Calu3 (cell line): ENCODE measurements at places on chromosomes 5 and 9. TPM values are rescaled to one million over a fixed set of nuclear protein-coding genes. Genes with fewer than 3 reads are reported as not detected.

DNA sequence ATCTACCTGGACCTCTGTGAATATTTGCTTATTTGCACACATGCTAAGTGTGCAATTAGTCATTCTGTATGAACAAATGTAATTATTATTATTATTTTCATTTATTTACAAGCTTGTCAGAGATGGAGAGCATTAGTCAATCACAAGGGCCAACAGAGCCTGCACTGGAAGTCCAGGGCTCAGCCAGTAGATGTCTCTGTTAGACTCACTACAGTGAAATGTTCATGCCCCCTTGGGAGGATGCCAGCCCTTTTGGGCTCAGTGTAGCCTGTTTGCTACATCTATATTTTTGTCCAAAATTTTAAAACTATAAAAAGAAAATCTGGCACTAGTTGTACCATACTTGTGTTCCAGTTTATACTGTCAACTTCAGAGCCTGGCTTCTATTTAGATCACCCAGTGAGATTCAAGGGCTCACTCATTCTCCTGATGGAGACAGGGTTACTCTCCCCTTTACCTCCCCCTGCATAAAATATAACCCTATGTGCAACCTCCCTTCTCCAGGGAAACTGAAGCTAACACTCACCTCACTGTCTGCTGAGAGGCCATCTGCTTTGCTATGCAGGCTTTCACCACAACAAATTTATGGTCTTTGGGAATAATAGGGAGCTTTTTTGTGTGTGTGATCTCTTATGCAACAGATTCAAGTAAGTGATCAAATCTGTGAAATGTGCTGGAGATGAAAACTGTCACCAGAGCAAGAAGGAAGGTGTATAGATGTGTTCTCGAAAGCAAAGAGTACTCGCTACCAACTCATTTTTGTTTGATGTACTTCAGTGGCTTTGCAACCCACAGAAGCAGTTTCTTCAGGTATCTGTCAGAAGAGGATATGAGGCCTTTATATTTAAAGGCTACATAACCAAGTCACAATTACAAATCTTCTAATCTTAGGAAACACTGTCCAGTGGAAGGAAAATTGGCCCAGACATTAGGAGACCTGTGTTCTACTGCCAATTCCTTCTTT lies 99.9 kb upstream of the TLE4 start:
- no peaks in the 10 kb centered on the region for H3K27me3 ChIP-seq
- no peaks in the 10 kb centered on the region for H3K36me3 ChIP-seq
- DNase-seq = no peak
- no peak overlapping the region for H3K27ac ChIP-seq

DNA sequence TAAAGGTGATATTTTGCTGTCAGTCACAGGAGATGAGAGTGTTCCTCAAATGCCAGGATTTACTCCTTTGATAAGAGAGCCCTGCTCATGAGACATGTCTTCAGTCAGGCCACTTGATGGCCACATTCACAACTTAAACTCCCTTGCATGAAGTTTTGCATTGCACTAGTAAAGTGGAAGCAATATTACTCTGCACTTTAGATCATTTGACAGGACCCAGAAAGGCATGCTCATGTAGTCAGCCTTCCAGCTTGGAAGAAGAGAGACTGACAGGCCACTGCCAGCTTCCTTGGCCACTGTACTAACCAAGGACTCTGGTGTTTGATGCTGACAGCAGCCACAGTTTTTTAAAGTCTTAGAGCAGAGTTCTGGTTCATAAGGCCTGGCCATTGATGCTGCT lies 42.6 kb downstream of the NPR3 start:
- no peak overlapping the region for H3K4me3 ChIP-seq
- H3K27ac ChIP-seq = no peak overlapping the region
- peaks cover 10% of the 10 kb centered on the region for H3K27me3 ChIP-seq
- no peaks in the 10 kb centered on the region for H3K36me3 ChIP-seq

DNA sequence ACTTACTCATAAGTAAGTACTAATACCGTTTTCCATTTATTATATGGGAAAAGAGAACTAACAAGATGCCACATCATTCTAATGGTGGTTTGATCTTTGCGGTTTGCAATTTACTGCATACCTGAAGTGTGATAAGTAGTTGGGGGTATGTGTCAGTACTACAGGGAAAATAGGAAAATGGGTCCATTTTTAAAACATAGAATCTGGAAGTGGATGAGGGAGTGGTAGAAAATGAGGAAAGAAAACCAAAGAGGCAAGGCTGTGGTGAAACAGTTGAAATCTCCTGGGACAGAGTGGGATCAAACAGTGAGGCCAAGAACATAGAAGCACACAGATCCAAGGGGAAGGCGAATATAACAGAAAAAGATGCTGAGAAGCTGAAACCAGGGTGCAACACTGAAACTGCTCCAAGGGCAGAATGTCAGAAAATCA lies 6.7 kb downstream of the ADAMTSL1 start:
- H3K27me3 ChIP-seq = no peaks in the 10 kb centered on the region
- no peak overlapping the region for H3K4me3 ChIP-seq
- no peak for DNase-seq
- H3K36me3 ChIP-seq = no peaks in the 10 kb centered on the region
- no peak overlapping the region for H3K27ac ChIP-seq

- H3K27me3 ChIP-seq = peaks cover 13% of the 10 kb centered on the region
- H3K4me3 ChIP-seq = no peak overlapping the region
- H3K36me3 ChIP-seq = peaks cover 4% of the 10 kb centered on the region
- no peaks in the 10 kb centered on the region for H3K4me1 ChIP-seq
- H3K27ac ChIP-seq = no peak overlapping the region
- DNase-seq = no peak
Measured at GRCh38 chr9:130160862-130161470, 11.2 kb upstream of the NCS1 start.

GRCh38 chr9:87801013-87801412 lies 75.1 kb downstream of the CTSL start:
- H3K27me3 ChIP-seq = peaks cover under 1% of the 10 kb centered on the region
- no peak overlapping the region for H3K4me3 ChIP-seq
- DNase-seq = no peak
- no peaks in the 10 kb centered on the region for H3K4me1 ChIP-seq

Gene ZSWIM6
- total RNA-seq = 13.2 and 14.7 TPM in 2 replicates

Gene RASEF
- total RNA-seq = 38.8 and 47.7 TPM in 2 replicates

Gene PCDHB2
- 0.24 TPM in 1 of 2 replicates, not detected in the other for total RNA-seq

Gene ACOT12
- total RNA-seq = 0.87 TPM in 1 of 2 replicates, not detected in the other

- no peak within 1 kb of the TSS for H3K27ac ChIP-seq
- H3K27me3 ChIP-seq = peaks cover 99% of the 10 kb centered on the region
- peak; percentile 18 for DNase-seq
- H3K36me3 ChIP-seq = no peaks in the 10 kb centered on the region
Measured at GRCh38 chr5:38258319-38259061, at the start of gene EGFLAM. Gene EGFLAM, plus strand, starts transcription at chr5:38258559. Its CDS starts 196 bp downstream, at chr5:38258755.

Gene ADAMTSL2
- 0.14 TPM in 1 of 2 replicates, not detected in the other for total RNA-seq

DNA sequence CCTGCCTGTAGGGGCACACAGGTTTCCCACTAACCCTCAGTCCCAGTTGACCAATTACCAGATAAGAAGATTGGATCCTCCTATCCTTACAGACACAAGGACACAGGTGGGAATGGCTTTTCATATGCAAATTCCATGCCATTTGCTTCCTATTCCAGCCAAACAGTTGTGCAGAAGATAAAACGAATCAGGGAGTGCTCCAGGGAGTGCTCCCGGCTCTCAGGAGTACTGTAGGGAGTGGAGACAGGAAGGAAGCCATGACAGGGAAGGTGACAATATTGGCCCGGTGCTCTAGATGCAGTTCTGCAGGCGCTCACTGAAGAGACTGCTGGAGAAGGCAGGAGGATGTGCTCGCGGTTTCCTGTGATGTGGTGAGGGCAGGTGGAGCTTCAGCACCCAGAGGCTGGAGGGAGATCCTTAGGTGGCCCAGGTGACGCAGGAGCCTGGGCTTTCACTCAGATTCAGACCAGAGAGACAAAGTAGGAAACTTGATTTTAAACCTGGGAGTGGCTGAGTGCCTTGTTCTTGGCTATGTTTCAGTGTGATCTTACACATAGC lies 260.0 kb downstream of the AUH start:
- peaks cover 20% of the 10 kb centered on the region for H3K4me1 ChIP-seq
- peaks cover 12% of the 10 kb centered on the region for H3K27me3 ChIP-seq
- peaks cover 6% of the 10 kb centered on the region for H3K36me3 ChIP-seq
- no peak overlapping the region for H3K27ac ChIP-seq
- no peak overlapping the region for H3K4me3 ChIP-seq
- no peak for DNase-seq

GRCh38 chr5:35778259-35778769 lies 78.4 kb upstream of the IL7R start:
- H3K36me3 ChIP-seq = no peaks in the 10 kb centered on the region
- H3K4me1 ChIP-seq = no peaks in the 10 kb centered on the region
- H3K27me3 ChIP-seq = no peaks in the 10 kb centered on the region
- DNase-seq = no peak
- H3K4me3 ChIP-seq = no peak overlapping the region
- no peak overlapping the region for H3K27ac ChIP-seq

DNA sequence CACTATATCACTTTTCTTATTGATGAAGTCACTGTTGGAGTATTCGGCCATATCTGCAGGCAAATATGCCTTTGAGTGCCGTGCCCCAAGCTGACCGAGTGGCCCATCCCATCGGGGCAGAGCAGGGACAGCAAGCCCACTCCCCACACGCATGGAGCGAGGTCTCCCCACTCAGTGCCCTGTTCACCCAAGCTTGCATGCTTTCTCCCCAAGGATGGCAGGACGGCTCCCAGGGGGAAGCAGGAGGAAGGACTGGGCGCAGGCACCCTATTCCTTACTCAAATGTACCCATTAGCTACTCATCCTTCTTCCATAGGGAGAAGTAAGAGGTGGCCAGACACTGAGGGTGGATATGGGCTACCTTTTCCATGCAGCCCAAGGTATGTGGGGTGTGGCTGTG lies 309.0 kb downstream of the IRX1 start:
- H3K27me3 ChIP-seq = no peaks in the 10 kb centered on the region
- no peaks in the 10 kb centered on the region for H3K4me1 ChIP-seq
- H3K27ac ChIP-seq = no peak overlapping the region

Gene IL5
- not detected in 2 replicates for total RNA-seq

GRCh38 chr9:78502566-78502965 lies 205.6 kb downstream of the PSAT1 start:
- no peaks in the 10 kb centered on the region for H3K27me3 ChIP-seq
- H3K27ac ChIP-seq = no peak overlapping the region
- no peaks in the 10 kb centered on the region for H3K4me1 ChIP-seq
- DNase-seq = no peak
- no peaks in the 10 kb centered on the region for H3K36me3 ChIP-seq

Gene MORN5
- total RNA-seq = not detected in 2 replicates

- DNase-seq = no peak
- H3K4me1 ChIP-seq = peaks cover 22% of the 10 kb centered on the region
- H3K27ac ChIP-seq = peak overlapping the region; percentile 78
- peak overlapping the region; percentile 80 for H3K4me3 ChIP-seq
Measured at GRCh38 chr5:115544043-115544435, 536 bp downstream of the FEM1C start.

Gene TEX48
- total RNA-seq = not detected in 2 replicates

GRCh38 chr5:158246661-158247060 lies 387.7 kb upstream of the CLINT1 start:
- H3K4me1 ChIP-seq = no peaks in the 10 kb centered on the region
- H3K4me3 ChIP-seq = no peak overlapping the region
- no peak overlapping the region for H3K27ac ChIP-seq
- H3K27me3 ChIP-seq = no peaks in the 10 kb centered on the region

DNA sequence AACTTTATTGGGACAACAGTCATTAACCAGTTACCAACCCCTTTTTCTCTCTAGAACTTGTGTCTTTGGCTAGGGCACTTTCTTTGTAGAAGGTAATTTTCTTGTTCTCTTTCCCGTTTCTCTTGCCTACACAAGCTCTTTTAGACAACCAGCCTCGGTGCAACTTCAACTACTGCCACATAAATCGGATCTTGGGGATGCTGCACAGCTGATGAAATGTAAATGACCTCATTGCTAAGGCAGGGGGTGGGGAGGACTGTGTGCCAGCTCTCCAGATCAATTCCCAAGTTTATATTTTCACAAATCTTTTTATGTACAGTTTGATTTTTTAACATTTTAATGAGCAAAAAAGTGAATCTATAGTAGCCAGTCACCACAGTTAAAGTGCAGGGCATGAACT lies 157.6 kb downstream of the DENND1A start:
- H3K4me1 ChIP-seq = no peaks in the 10 kb centered on the region
- H3K27ac ChIP-seq = no peak overlapping the region
- no peak for DNase-seq
- no peaks in the 10 kb centered on the region for H3K36me3 ChIP-seq
- H3K27me3 ChIP-seq = no peaks in the 10 kb centered on the region

DNA sequence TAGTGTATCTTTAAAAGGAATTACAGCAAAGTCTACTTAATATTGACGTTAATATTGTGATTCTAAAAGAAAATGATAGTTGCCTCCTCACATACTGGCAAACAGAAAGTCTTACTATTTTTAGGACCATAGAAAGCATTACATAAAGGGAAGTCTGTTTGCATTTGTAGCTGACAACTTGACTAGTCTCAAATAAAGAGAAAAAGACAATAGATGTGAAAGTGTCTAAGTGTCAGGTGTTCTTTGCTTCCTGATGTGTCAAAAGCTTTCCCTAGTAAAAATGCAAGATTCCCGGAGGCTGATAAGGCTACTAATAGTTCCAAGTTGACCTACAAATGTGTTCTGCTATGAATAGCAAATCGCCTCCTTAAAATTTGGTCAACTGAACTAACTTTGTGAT lies 259.7 kb downstream of the CDH10 start:
- no peak overlapping the region for H3K27ac ChIP-seq
- no peaks in the 10 kb centered on the region for H3K4me1 ChIP-seq
- DNase-seq = no peak
- H3K27me3 ChIP-seq = no peaks in the 10 kb centered on the region
- H3K36me3 ChIP-seq = no peaks in the 10 kb centered on the region
- H3K4me3 ChIP-seq = no peak overlapping the region

GRCh38 chr5:132840896-132841295 lies 10.4 kb upstream of the SHROOM1 start:
- H3K27ac ChIP-seq = no peak overlapping the region
- no peak for DNase-seq
- H3K36me3 ChIP-seq = no peaks in the 10 kb centered on the region
- no peak overlapping the region for H3K4me3 ChIP-seq

Gene INSYN2B
- not detected in 2 replicates for total RNA-seq

Gene TPM2
- total RNA-seq = 138 and 145 TPM in 2 replicates

Gene NUTM2G
- not detected in 2 replicates for total RNA-seq

- H3K4me1 ChIP-seq = no peaks in the 10 kb centered on the region
- DNase-seq = no peak
- H3K36me3 ChIP-seq = no peaks in the 10 kb centered on the region
- no peak overlapping the region for H3K27ac ChIP-seq
- no peak overlapping the region for H3K4me3 ChIP-seq
Measured at GRCh38 chr5:80035839-80036238, 691 bp downstream of the THBS4 start.

- no peak overlapping the region for H3K4me3 ChIP-seq
- no peaks in the 10 kb centered on the region for H3K27me3 ChIP-seq
- no peak for DNase-seq
- no peak overlapping the region for H3K27ac ChIP-seq
Measured at GRCh38 chr5:100854591-100854990, 48.5 kb downstream of the ST8SIA4 start.
